HepG2 (cell line): ENCODE measurements at places on chromosomes 5 and 9. TPM values are rescaled to one million over a fixed set of nuclear protein-coding genes. Genes with fewer than 3 reads are reported as not detected.
A peak's percentile ranks its signal among the peaks of the same experiment; 100 is the strongest.

FBXO10 gene
- total RNA-seq: 2.8 and 3.1 TPM in 2 replicates

IL17B gene
- total RNA-seq: 0.29 and 0.32 TPM in 2 replicates

DNA sequence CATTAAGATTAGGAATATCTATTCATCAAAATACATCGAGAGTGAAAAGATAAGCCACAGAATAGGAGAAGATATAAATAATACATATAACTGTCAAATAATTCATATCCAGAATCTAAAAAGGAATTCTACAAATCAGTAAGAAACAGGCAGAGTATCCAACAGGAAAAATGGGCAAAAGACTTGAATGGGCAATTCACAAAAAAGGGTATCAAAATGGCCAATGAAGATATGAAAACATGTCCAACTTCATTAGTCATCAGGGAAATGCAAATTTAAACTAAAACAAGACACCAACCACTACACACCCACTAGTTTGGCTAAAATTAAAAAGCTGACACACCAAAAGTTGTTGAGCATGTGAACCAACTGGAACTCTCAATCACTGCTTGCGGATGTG, 206.9 kb upstream of the TBC1D2 start:
- H3K27me3 ChIP-seq: no peaks in the 10 kb centered on the region
- H3K4me1 ChIP-seq: no peaks in the 10 kb centered on the region
- H3K27ac ChIP-seq: no peak overlapping the region
- DNase-seq: no peak
- no peak overlapping the region for H3K4me3 ChIP-seq

DNA sequence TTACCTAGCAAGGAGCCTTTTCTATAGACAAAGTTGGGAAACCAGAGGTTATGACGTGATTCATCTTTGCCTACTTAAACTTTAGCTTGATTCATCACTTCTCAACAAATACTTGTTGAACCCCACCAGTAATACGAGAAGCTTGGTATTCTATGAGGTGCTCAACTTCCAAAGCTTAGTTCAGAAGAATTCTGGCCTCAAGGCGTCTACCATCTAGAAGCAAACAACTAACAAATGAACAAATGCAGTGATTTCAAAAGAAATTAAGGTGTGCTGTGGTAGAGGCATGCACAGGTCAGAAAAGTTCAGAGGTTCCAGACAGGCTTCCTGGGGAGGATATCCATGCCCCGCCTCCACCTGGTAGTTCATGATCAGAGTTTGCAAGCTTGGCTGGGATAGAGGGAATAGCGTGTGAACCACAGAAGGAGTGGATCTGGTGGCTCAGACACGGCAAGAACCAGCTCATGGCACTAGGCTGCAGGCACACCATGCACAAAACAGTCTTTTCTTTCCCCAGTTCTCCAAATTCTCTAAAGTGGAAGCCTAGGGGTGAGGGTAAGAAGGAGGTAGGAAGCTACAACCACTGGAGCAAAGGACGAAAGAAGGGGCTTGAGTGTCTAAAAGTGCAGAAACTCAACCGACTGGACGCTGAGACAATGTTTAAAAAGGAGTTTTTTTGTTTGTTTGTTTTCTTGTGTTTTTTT, 473.0 kb downstream of the RAB3C start:
- no peaks in the 10 kb centered on the region for H3K36me3 ChIP-seq
- no peaks in the 10 kb centered on the region for H3K27me3 ChIP-seq

- H3K27ac ChIP-seq: no peak overlapping the region
- peak; percentile 16 for DNase-seq
- H3K4me3 ChIP-seq: no peak overlapping the region
- H3K27me3 ChIP-seq: no peaks in the 10 kb centered on the region
- H3K36me3 ChIP-seq: no peaks in the 10 kb centered on the region
Observed at GRCh38 chr9:80605129-80605528, 1033.4 kb downstream of the TLE4 start.

DNA sequence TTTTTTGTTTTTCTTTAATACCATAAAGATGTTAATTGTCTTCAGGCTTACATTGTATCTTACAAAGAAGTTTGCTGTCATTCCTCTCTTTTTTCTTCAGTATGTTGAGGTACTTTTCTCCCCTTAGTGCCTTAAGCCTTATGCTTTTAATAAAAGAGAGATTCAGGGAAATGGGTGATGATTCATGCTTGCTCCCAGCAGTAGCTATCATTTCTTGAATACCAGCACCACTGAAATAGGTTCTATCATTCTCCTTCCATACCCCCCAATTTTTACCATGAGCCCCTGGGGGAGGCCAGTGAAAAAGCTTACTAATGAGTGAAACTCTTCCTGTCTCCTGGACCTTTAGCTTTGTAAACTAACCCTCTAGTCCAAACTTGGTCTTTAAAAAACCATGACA, 165.0 kb downstream of the FBXL7 start:
- H3K27me3 ChIP-seq: no peaks in the 10 kb centered on the region
- H3K4me3 ChIP-seq: no peak overlapping the region
- H3K36me3 ChIP-seq: no peaks in the 10 kb centered on the region

DNA sequence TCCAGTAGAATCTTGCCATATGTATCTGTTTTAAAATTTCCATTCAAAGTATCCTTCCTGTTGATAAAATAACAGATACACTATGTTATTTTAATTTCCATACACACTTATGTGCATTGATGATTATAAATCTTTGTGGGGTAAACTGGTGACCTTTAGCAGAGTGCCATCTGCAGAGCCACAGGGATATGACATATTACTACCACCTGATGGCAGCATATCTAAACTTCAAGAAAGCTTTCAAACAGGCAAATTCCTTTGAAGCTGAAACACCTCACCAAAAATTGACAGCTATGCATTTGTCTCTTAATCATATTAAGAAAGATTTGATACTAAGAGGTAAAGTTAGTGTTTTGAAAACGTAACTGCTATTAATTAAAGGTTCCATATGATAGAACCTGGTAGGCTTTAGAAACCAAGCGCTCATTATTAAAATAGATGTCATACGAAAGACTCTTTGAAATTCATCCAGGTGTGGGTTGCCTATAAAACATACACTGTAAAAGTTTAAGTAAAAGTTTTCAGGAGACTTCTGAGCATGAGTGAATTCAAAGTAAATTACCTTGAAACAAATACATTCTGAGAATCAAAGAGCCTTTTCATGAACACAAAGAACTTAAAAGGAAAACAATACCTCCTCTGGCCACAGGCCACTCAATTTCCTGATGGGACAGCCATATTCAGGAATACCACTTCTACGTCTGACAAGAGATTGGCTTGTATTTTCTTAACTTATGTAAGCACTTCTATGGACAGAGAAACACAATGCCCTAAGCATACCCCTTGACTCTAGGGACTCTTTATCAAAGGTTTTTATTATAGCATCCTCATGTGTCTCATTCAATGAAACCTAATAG, 93.3 kb downstream of the KIAA0825 start:
- no peak overlapping the region for H3K4me3 ChIP-seq
- no peaks in the 10 kb centered on the region for H3K4me1 ChIP-seq
- no peak overlapping the region for H3K27ac ChIP-seq
- peak; percentile 47 for DNase-seq
- no peaks in the 10 kb centered on the region for H3K36me3 ChIP-seq

DNA sequence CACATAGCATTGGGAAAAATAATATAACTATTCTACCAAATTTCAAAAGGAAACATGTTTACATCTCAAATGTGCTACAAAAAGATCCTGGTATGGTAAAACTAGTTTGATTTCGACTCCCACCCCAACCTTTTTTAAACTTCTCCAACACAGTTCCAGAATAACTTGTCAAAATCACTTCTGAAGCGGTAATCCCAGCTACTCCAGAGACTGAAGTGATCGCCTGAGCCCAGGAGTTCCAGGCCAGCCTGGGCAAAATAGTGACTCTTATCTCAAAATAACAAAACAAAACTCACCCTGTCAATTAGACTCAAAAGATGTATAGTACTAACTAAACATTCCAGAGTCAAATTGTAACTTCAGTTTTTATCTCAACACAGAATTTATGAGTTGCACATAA, 71.3 kb upstream of the RNF38 start:
- no peaks in the 10 kb centered on the region for H3K27me3 ChIP-seq
- H3K27ac ChIP-seq: no peak overlapping the region
- H3K4me3 ChIP-seq: no peak overlapping the region
- DNase-seq: no peak
- H3K36me3 ChIP-seq: no peaks in the 10 kb centered on the region

GRCh38 chr5:59661954-59662615, 231.4 kb downstream of the PDE4D start:
- no peaks in the 10 kb centered on the region for H3K27me3 ChIP-seq
- no peaks in the 10 kb centered on the region for H3K36me3 ChIP-seq
- peak; percentile 57 for DNase-seq
- H3K4me3 ChIP-seq: no peak overlapping the region
